Panc1 (cell line): ENCODE measurements at places on chromosomes 7 and 10. TPM values are rescaled to one million over a fixed set of nuclear protein-coding genes. Genes with fewer than 3 reads are reported as not detected.

Gene LIPJ
- total RNA-seq: not detected

Gene MORN4
- total RNA-seq: 17.9 TPM

Gene GPR26
- total RNA-seq: not detected

Gene ZNF394
- 20.0 TPM for total RNA-seq

Gene IKZF1
- 0.77 TPM for total RNA-seq

Gene EVX1
- 0.10 TPM for total RNA-seq

Gene CH25H
- total RNA-seq: 0.10 TPM

Gene BTBD16
- 0.82 TPM for total RNA-seq

Gene STEAP4
- 0.10 TPM for total RNA-seq

Gene AFAP1L2
- 170 TPM for total RNA-seq

Gene ANXA8L1
- total RNA-seq: 0.26 TPM

Gene EPHA1
- 0.39 TPM for total RNA-seq

Gene HOXA2
- 2.9 TPM for total RNA-seq

Gene PAX2
- total RNA-seq: 72.3 TPM

Gene ANKRD1
- 0.26 TPM for total RNA-seq

Gene TYSND1
- total RNA-seq: 39.3 TPM
